ENCODE measurements at places on chromosomes 2 and 18.
A peak's percentile ranks its signal among the peaks of the same experiment; 100 is the strongest.

- no peak for DNase-seq
These were observed 81.5 kb upstream of the YWHAQ start for GRCh38 chr2:9712263-9712662.

DNA sequence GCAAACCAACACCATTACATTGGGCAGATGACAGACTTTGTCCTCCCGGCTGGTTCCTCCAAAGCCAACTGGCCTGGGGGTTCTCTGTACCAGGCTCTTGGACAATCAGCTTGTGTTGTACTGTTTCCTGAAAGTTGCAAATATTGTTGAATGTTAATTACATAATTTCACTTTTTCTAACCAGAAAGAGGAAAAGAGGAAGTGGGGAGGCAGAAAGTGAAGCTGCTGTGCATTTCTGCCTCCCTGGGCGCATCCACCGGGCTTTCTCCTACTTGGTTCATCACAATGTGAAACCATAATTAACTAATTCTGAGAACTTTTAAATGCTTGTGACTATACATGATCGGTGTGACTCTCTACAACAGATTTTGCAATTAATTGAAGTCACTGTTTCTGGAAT, 10.1 kb downstream of the TWIST2 start:
- DNase-seq = no peak

DNA sequence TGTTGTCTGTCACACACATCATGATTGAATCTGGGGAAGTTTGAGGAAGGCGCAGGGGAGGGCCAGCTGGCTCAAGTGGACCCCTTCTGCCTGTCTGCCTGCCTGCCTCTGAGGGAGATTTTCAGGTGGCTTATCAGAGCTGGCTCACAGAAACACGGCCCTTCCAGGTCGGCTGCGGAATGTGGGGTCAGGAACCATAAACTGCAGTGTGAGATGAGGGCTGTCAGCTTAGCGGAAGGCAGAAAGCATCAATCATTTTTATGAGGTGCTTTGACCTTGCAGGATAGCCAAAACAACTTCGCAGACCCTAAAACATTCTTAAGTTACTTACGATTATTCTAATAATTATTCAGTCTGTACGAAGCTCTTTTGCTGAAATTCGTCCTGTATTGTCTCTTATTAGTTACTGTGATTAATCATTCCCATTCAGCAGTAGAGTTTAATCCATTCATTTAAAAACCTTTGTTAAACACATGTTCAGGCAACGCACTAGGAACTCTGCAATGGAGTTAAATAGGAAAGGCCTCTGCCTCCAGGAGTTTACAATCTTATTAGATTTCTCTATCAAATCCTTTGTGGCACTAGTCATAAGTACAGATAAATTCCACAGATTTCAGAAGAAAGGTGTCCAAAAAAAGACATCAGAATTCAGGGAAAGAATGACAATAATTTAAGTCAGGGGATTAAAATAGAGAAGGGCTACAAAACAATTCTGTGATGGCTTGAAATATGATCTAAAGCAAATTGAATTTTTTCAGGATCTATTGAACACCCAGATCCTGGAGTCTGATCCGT, 371.6 kb downstream of the HRH4 start:
- no peak for DNase-seq

DNA sequence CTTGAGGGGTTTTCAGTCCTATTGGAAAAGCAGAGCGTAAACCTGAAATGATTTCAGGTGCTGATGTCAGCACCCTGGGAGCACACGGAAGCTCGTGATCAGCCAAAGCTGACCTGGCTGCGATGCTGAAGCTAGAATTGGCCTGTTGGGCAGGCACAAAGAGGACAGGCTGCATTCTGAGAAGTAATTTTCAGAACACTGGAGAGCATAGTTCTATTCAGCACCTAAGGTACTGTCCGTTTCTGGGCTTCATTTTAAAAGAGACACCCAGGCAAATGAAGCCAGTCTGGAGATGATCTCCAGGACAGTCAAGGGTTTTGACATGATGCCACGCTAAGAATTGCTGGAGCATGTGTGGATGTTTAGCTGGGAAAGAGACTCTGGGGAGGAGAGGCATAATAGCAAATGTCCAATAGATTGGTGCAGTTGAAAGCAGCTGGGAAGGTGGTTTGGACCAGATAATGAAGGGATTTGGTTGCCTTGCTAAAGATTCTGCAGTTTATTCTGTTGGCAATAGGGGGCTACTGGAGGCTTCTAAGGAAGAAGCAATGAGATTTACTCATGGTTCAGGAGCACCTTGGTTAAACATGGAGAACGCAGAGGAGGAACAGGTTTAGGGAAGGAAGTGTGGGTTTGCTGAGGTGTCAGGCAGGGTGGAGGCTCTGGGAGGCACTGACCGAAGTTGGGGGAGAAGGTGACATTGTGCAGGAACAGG, 86.6 kb downstream of the ACOXL start:
- DNase-seq = no peak

DNA sequence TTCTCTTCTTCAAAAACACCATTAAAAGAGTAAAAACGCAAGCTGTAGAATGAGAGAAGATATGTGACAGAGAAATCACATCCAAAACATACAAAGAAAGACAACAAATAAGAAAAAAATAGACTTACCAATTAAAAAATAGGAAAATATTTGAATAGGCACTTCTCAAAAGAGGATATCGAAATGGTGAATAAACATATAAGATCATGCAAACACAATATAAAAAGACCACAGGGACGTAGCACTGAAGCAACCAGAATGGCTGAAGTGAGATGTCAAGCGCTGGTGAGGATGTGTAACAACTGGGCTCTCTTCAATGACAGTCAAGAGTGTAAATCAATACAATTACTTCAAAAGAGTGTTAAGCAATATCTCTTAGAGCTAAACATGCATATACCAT, 202.3 kb downstream of the ZBTB7C start:
- DNase-seq = no peak

DNA sequence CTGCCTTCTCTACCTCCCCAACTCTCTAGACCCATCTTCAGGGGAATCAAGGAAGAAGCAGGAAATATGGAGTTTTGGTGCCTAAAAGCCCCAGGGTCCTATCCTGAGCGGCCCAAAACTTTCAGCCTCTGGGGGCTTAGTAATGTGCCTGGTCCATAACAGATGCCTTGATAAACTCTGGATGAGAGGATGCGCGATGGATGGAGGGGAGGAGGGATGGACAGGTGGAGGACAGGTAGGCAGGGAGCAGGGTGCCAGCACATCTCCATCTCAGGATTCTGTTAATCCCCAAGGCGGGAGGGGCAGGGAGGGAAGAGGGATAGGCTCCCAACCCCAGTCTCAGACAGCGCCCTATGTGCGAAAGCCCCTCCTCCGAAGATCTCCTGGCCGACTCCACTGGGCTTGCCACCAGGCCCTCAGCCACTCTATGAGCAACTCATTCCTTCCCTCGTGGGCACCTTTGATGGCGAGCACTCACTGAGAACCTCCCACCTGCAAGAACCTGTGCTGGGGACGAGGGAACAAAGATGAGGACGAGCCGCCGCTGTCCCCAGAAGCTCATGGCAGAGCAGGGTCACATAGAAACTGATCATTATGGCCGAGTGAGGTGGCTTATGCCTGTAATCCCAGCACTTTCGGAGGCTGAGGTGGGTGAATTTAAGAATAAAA, 23.1 kb downstream of the HS1BP3 start:
- no peak for DNase-seq

DNA sequence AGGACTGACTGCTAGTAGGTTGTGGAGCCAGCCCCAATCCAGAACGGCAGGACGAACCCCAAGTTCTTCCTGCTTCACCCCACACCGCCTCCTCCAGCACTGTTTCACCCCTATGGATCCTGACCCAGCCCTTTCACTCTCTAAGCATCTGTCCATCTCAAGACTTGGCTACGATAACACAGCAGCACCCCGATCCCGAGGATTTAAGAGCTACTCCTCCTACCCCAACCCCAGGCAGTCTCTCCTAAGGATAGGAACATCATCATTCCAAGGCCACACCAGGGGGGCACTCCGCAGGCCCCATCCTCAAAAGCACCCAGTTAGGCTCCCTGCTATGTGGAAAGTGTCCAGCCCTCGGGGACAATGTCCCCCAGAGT, 645 bp downstream of the KCTD18 start:
- DNase-seq = no peak

GRCh38 chr2:198004921-198005829, 200.8 kb downstream of the PLCL1 start:
- DNase-seq = peak; percentile 15

GRCh38 chr2:118481299-118481698, 366.1 kb downstream of the EN1 start:
- DNase-seq = no peak

DNA sequence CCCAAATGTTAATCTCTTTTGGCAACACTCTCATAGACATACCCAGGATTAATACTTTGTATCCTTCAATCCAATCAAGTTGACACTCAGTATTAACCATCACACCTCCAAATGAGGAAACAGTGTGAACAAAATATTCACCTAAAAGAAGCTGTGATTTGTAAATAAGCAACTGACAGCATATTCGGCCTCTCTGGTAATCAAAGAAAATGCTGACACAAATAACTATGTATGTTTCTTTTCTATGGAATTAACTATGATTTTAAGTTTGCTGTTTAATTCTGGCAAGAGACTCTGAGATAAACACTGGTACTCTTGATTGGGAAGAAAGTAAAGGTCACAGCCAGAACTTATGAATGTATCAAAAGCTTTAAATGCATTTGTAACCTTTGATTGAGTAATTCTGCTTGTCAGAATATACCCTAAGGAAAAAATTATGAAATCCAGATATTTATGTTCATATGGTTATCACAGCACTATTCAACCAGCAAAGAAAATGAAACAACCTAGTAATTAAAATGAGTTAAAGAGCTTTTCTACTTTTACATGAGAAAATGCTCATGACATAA, 3.6 kb upstream of the GYPC start:
- no peak for DNase-seq

DNA sequence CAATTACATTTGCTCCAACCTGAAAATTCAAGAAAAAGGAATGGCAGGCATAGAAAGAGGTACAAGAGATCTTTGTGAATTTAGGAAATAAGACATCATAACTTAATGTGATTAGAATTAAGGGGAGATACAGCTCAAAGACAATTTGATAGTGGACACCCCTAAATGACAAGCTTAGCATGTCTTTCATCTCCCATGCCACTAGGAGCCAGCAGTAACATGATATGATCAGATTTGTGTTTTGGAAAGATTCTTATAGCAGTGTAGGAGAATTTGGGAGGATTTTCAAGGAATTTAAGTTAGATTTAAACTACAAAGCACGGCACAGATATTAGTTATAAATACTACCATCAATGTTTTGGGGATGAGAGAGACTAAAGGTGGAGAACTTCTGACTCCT, 340.8 kb downstream of the RDH14 start:
- DNase-seq = no peak

- no peak for DNase-seq
These were observed 12.5 kb downstream of the WIPF1 start for GRCh38 chr2:174585146-174585545.

DNA sequence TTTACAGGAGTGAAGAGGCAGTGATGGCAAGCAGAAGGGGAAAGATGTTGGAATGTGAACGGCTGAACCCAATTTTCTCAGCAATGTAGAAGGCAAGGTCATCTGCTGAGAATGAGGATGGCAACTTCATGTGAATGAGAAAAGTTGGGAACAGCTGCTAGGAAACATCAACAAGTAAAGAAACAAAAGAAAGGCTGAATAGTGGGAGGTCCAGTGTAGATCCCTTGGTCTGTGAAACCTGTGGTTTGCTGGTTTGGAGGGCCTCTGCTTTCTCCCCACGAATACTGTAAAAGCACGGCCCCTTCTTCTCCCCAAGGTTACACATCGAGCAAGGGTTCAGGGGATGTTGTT, 27.4 kb downstream of the MARCHF4 start:
- no peak for DNase-seq

DNA sequence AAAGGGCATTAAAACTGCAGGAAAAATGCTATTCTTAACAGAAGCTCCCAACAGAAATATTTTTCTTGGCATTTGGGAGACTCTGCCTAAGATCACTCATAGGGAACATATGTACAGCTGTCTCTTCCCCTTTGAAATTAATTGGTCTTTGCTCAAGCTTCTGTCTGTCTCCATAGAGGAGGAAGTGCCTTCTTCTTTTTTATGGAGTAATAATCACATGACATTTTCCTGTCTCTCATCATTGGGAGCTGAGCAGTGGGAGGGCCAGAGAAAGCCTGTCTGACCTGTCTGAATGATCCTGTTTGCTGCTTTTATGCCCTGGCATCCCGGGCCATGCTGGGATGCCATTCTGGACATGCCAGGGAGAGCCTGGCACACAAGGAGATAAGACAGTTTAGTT, 145.6 kb downstream of the AQP4 start:
- no peak for DNase-seq

GRCh38 chr2:73089270-73090030, 17.9 kb upstream of the SFXN5 start:
- DNase-seq = peak; percentile 83

GRCh38 chr2:176284461-176285049, 15.3 kb downstream of the MTX2 start:
- no peak for DNase-seq

GRCh38 chr2:17646838-17647701, 106.5 kb downstream of the SMC6 start:
- no peak for DNase-seq

Measured in epithelial cell of proximal tubule (primary cell).